ENCODE measurements at places on chromosomes 4 and X. TPM values are rescaled to one million over a fixed set of nuclear protein-coding genes. Genes with fewer than 3 reads are reported as not detected.

DNA sequence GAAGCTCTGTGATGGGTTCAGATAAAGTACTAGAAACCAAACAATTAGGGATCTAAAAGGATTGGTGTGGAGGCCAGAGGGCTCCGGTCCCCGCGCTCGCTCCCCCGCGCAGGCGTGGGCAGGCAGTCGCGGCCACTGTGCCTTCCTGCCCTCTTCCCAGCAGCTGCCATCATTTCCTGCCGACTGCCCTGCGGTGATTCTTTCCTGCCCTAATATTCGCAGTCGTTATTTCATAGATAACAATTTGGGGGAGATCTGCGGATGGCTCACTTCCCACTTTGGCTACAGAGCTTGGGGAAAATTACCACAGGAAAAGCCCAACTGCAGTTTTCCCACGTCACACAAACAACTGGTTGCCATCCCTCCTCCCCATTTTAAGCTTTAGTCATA is 2.2 kb downstream of the GRIA2 start:
- no peak for DNase-seq

GRCh38 chr4:90071289-90072235 is 55.6 kb upstream of the CCSER1 start:
- DNase-seq: no peak

DNA sequence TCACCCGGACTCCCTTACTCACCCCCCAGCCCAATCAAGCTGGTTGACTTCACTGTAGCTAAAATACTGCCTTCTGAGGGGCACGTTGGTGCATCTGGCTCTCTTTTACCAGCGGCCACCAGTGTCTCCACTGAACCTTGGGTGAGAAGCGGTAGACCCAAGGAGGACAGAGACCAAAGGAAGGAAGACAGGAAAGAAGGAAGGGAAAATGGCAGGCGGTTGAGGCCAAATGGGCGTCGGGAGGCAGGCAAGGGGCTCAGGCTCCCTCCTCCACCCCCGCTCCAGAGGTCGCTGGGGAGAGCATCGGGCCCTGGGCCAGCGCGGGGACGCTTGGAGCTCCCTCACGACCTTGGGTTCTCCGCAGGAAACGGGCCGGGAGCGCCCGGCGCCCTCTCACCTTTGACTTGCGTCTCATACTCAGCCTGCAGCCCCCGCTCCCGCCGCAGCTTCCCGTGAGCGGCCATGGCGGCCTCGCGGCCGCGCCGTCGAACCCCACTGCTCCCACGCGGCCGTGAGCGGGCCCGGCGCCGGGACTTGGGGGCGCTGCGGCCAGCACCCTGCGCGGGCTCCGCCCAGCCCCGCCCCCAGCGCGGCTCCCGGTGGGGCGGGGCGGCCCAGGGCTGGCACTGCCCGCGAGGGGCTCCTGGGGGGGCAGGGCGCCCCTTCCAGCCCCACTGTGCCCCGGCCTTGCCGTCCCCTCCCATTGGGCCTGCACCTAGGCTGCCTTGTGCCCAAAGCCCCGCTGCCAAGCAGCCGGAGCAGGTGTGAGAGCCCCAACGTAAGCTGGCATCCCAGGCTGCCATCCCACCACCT is at the start of gene ARHGAP4:
Gene ARHGAP4, minus strand, starts transcription at position 526 of the 813 bp plus-strand sequence. Its CDS starts 62 bp downstream, at position 464.
- peak; percentile 46 for DNase-seq

GRCh38 chr4:154503598-154503997 is 12.0 kb upstream of the DCHS2 start:
- no peak for DNase-seq

DNA sequence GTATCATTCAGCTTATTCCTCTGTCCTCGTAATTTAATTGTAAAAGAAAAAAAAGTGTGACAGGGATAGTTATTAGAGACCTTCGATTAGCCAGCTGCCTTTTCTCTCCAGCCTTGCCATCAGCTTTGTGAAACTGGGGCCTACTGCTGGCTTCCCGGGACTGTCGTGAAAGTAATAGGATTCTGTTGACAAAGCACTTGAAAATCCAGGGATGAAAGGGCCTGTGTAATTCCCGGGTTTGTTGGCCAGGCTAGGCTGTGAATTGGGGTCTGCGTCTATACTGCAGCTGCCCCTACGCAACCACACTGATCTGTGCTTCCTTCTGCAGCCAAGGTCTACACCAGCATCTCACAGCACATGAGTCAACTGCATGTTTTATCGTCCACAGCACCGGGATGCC is 120.4 kb upstream of the SCML1 start:
- DNase-seq: no peak

DNA sequence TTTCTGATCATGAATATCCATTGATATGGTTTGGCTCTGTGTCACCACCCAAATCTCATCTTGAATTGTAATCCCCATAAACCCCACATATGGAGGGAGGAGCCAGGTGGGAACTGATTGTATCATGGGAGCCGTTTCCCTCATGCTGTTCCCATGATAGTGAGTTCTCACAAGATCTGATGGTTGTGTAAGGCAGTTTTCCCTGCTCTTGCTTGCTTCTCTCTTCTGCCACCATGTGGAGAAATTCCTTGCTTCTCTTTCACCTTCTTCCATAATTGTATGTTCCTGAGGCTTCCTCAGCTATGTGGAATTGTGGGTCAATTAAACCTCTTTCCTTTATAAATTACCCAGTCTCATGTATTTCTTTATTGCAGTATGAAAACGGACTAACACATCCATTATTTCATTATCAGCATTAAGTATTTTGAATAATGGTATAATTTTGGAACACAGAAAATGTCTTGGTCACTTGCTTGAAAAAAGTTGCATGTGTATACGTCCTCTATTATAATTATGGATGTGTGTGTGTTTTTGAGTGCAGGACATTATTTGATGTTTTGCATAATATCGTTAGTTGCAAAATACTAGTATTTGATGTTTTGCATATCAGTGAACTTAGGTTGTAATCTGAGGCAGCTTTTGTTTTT is 334.6 kb downstream of the PCDH10 start:
- no peak for DNase-seq

Gene ARHGEF6
- 122 TPM for total RNA-seq

Gene TADA2B
- total RNA-seq: 25.5 TPM

DNA sequence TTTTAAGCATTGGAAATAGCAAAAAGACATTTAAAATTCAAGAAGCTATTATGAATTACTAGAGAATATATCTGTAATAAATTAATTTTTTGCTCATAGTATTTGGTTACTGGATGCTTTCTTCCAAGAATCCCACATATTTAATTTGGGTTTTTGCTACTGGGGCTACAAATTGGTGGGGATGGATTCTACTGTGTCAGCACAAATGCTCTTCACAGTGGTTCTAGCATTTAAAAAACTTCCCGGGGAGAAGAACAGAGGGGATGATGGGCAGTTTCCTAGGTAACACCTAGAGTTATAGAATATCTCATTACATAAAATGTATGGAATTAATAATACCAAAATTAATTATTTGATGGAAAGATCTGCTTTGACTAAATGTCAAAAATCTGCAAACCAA is 68.9 kb upstream of the PRPS2 start:
- no peak for DNase-seq

Measured in activated CD4-positive, alpha-beta T cell treated with anti-CD3 and anti-CD28 coated beads, Interleukin-2, amount 10 ng/mL, durations not matched to agents 7 days and 5 days (primary cell).